ENCODE measurements at places on chromosomes 13 and 19. TPM values are rescaled to one million over a fixed set of nuclear protein-coding genes. Genes with fewer than 3 reads are reported as not detected.

DNA sequence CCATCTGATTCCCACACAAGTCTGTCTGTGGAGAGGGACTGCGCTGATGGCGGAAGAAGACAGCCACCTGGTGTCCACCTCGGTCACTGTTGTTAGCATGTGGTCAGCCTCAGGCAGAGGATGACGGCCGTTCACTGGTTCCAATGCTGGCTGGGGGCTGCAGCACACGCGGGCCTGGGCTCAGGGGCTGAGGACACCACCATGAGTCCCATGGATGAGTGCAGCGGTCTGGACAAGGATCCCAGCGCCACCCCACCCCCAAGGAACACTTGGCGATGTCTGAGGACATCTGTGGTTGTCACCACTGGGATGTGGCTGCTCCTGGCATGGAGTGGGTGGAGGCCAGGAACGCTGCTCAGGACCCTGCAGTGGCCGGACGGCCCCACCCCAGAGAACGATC lies 10.9 kb downstream of the DPP9 start:
- DNase-seq = no peak

DNA sequence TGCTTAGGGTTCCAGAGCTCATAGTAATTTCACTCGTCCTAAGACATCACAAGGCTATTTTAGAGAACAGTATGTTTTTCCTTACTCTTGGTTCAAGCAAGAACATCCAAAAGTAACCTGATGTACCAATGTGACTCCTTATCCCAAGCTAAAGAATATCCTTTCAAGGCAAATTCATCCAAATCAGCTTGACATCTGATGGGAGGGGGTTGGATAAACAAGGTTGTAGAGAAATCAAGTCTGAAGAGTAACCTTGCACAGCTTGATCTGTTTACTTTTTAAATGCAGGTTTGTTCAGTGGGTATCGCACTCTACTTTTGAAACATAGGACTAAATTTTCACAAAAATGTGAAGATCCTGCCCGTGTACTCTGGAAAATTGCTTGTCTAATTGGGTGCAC lies 201.2 kb downstream of the GGACT start:
- DNase-seq = no peak

DNA sequence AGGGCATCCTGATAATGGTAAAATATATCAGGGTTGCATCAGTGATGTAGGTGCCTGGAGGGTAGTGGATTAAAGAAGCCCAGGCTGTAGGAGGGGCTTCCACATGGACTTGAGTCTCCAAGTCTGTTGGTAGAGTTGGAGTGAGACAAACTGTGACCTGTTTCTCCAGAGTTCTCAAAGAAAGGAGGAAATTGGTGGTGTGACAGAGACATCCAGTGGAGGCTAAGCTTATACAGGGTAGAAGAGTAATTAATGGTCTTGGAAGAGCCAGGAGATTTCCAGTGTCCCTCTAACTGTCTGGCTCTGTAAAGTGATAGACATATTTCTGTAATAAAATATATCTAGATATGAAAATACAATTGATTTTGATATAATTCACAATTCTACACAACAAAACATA lies 61.1 kb downstream of the GPC5 start:
- no peak for DNase-seq

DNA sequence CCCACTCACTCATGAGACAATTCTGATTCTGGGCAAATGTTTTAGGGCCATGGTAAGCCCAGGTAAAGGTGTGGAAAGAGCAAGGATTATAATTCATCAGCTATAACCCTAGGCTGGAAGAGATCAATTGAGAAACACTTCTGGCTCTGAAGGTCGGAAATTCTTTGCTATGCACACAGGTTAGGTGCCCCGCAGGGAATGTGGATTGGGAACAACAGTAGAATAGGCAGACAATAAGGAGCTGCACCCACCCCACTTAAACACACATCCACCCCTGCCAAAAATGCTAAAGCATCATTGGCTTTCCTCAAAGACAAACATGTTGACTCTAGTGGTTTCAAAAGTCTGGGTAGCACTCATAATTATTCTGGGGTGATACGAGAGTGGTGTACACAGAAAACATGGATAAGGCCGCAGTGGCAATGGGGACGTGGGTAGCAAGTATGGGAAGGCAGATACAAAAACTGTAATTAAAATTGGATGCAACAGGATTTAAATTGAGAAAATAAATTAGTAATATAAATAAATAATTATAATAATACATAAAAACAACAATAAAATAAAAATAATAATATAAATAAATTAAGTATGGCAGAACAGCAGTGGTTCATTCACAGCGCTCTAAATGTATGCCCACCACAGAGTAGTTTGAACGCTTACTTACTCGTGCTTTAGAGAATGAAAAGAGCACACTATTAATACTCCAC lies 8.6 kb downstream of the EFNB2 start:
- DNase-seq = no peak

DNA sequence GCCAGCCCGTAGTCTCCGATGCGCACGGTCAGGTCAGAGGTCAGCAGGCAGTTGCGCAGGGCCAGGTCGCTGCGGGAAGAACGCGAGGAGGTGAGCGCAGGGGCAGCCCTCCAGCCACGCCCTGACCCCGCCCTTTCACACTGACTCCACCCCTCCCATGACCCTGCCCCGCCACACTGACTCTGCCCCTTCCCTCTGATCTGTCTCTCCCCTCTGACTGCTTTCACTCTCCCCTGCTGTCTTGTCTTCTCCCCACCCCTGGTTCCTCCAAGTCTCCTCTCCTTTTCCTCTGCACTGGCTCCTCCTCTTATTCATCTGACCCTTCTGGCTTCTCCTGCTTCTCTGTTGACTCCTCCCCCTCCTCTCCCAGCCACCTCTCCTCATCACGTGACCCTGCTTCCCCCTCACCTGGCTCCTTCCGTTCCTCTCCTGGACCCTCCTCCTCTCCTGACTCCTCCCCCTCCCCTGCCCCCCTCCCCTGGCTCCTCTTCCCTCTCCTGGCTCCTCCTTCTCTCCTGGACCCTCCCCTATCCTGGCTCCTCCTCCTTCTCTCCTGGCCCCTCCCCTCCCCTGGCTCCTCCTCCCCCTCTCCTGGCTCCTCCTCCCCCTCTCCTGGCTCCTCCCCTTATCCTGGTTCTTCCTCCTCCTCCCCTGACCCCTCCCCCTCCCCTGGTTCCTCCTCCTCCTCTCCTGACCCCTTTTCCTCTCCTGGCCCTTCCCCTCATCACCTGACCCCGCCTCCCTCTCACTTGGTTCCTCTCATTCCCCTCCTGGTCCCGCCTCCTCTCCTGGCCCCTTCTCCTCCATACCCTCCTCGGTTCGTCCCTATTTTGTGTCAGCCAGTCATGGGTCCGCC lies 9.9 kb downstream of the LMTK3 start:
- no peak for DNase-seq

DNA sequence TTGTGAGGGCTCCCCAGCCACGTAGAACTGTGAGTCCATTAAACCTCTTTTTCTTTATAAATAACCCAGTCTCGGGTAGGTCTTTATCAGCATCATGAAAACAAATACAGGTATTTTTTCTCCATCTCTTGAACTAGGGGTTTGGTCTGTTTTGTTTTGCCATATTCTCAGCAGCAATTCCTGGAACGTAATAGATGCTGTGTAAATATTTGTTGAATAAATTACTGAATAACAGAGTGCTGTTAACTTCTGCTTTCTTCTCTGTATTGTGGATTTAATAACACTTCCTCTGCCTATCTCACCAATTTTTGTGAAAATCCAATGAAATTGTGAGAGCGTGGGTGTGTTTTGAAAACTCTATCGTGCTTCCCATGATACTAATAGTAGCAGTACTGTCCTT lies 429.4 kb downstream of the DCT start:
- DNase-seq = no peak

GRCh38 chr13:48353590-48353989 lies 50.0 kb downstream of the RB1 start:
- no peak for DNase-seq

DNA sequence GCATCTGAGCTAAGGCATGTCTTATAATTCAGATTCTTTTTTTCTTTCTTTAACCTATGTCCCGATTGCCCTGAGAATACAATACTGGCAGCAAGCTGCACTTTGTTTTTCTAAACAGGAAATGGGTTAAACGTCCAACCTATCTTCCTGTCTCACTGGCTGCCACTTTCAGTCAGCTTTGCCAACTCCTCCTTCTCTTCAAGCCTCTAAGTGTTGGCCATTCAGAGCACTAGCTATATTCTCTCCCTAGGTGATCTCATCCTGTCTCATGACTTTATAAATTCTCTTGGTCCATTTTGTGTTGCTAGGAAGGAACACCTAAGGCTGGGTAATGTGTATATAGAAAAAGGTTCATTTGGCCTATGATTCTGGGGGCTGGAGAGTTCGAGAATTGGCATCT lies 109.5 kb upstream of the TSC22D1 start:
- no peak for DNase-seq

DNA sequence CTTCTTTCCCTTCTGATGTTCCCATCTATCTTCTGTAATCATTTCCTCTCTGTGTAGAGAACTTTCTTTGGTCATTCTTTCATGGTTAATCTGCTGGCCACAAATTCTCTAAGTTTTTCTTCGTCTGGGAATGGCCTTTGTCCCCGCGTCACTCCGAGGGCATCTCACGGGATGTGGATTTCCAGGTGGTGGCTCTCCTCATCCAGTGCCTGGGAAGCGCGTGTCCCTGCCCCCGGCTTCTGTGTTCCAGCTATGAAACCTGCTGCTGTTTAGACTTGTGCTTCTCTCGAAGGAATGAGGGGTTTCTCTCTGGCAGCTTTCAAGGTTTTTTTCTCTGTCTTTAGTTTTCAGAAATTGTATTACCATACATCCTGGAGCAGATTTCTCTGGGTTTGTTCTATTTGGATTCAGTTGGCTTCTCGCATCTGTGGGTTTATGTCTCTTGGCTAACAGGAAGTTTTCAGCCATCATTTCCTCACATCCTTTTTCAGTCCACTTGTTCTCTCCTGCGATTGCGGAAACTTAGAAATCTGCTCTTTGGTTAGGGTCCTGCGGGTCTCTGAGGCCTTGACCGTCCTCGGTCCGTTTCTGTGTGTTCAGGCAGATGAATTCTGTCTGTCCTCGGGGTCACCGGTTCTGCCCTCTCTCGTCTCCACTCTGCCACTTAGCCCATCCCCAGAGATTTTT lies 36.9 kb upstream of the DCUN1D2 start:
- no peak for DNase-seq

GRCh38 chr19:32219881-32220472 lies 125.4 kb upstream of the ZNF507 start:
- DNase-seq = no peak

GRCh38 chr19:5605362-5605761 lies 17.2 kb downstream of the SAFB2 start:
- no peak for DNase-seq

DNA sequence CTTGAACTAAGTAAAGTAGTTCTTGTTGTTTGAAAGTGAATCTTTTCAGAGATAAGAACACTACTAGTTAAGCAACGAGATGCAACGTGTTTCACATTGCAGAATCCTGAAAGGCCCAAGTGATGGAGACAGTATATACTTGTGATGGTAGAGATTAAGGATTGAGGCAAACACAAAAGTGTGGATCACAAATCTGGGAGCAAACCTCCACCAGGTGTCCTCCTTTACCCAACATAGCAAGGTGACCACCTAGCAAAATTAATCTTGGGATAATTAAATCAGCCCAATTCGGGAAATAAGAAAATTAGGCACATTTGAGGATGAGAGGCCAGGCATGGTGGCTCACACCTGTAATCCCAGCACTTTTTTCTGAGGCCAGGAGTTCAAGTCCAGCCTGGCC lies 563.9 kb downstream of the DACH1 start:
- no peak for DNase-seq

The CYP2A7 gene
- polyA plus RNA-seq = 0.38 TPM

The PCSK4 gene
- 9.6 TPM for polyA plus RNA-seq

The STXBP2 gene
- polyA plus RNA-seq = 82.8 TPM

The NANOS3 gene
- 1.7 TPM for polyA plus RNA-seq

The N4BP2L1 gene
- polyA plus RNA-seq = 15.1 TPM

The IRS2 gene
- 9.5 TPM for polyA plus RNA-seq

The TMEM238 gene
- 2.4 TPM for polyA plus RNA-seq

The ZNF569 gene
- 12.1 TPM for polyA plus RNA-seq

The OSCAR gene
- 0.30 TPM for polyA plus RNA-seq

The LGALS7 gene
- 0.71 TPM for polyA plus RNA-seq

All from left renal cortex interstitium (tissue), 4 donors.